ENCODE measurements at places on chromosomes 2 and 18.

DNA sequence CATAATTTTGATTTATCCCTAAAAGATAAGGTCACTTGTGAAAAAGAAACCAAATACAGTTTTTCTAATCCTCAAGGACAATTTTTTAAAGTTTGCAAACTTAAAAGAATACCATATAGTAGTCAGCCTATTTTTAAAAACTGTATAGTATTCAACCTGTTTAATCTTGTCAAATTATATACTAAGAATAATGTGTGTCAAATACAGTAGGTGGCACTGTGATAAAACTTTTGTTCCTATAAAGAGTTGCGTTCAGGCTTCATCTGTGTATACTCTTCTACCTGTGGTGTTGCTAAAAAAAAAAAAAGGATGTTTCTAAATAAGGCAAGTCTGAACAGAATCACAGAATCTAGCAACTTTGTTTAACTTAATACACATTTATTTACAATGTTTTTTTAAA lies 68.6 kb downstream of the CCDC138 start:
- no peak for DNase-seq

- no peak for DNase-seq
Measured at GRCh38 chr2:13745330-13745729, 887.2 kb upstream of the LRATD1 start.

DNA sequence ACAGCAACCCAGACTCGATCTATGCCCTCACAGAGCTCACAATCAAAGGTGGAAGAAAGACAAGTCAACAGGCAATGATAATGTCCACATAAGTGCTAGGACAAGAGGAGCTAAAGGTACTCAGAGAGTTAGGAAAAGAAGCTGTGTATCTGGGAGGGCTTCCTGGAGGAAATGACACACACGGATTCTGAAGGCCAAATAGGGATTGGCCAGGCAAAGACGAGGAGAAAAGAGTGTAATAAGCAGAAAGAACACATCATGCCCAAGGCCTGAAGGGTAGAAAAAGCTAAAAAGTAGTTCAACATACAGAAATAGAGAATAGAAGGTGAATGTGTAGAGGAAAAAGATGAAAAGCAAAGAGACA lies 36.1 kb downstream of the VIT start:
- no peak for DNase-seq

- DNase-seq: no peak
Measured at GRCh38 chr18:52569492-52569891, 229.5 kb downstream of the DCC start.

GRCh38 chr2:233837694-233838229 lies 16.6 kb downstream of the HJURP start:
- DNase-seq: no peak

DNA sequence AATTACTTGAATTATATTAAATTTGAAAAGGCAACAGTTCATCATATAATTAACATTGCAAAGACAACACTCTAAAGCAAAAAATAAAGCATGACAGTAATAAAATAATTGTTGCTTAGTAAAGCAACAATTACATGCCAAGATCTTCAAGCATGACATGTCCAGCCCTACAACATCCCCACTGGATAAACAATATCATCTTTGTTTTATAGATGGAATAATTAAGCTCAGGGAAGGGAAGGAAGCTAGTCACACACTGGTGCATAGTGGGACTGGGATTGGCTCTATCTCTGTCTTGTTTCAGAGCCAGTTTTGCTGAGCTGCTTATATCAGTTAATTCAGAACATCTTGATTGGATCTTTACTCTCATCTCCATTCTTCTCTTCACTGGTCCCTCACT lies 49.9 kb upstream of the PARD3B start:
- DNase-seq: no peak

DNA sequence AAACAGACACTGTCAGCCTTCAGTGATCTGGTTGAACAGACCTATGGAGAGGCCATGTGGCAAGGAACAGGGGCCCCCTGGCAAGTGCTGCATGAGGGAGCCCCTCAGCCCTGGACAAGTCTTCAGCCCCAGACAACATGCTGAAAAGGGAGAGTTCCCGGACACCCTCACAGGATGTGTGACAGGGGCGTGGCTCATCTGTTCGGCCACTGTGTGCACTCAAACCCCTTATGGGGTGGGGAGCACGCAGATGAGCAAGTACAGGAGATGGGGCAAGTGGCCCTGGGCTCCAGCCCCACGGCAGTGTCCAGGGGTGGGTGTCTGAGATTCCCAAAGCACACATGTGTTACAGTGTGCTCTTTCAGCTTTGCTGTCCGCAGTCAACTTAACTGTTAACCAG lies 35.4 kb upstream of the MPPE1 start:
- DNase-seq: no peak

DNA sequence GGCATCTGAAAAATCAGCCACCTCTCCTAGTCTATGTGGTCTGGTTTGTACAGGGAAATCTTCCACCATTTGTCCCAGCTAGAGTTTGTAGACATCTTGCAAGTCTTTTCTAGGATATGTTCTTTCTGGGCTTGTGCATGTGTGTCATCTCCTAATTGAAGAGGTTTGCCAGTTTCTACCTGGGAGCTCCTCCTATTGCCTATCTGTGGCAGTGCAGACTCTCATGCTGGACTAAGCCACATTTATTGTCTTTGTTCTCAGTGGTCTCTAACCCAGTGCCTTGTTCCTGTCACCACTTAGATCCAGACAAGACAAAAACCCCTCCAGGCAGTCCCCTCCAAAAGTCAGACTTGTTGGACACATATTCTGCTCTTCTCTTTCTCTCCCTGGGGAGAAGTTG lies 72.0 kb upstream of the MRPS9 start:
- DNase-seq: no peak

DNA sequence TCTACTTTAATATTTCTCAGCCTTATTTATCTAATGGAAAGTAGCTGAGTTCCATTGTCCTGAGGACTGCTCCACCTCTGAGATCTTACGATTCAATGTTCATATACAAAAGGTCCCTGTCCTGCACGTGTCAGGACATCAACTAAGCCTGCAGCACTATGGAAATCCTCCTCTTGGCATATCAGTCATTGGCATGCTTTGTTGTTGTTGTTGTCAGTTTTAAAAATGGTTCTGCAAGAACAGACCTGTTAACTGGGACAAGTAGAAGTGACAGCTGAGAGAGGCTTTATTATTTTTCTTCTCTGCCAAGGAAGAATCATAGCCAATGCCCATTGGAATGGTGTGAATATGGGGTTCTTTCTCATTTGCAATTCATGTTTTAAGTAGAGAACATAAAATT lies 450.1 kb upstream of the PKDCC start:
- DNase-seq: no peak

GRCh38 chr2:70888366-70888922 lies 47.3 kb upstream of the ATP6V1B1 start:
- DNase-seq: no peak

DNA sequence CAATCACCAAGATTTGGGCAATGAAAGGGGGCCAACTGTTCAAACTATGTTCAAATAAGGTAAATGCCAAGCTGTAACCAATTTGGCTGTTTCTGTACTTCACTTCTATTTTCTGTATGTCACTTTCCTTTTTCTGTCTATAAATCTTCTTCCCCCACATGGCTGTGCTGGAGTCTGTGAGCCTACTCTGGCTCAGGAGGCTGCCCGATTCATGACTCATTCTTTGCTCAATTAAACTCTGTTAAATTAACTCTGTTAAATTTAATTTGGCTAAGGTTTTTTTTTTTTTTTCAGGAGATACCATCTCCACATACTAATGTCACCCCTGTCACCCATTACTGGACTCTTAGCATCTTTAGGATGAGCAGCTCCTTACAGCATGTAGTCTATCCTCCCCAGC lies 178.8 kb upstream of the TWIST2 start:
- no peak for DNase-seq

DNA sequence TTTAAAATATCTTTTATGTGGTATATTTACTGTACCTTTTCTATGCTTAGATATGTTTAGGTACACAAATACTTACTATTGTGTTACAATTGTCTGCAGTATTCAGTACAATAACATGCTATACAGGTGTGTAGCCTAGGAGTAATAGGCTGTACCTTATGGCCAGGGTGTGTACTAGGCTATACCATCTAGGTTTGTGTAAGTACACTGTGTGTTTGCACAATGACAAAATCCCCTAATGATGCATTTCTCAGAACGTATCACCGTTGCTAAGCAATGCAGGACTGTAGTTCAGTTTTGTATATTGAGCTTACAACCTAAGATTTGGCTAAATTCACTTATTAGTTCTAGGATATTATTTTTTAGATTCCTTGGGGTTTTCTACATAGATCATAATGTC lies 332.3 kb upstream of the HS6ST1 start:
- DNase-seq: no peak

- no peak for DNase-seq
Measured at GRCh38 chr18:47566809-47567208, 315.3 kb upstream of the SKOR2 start.

- DNase-seq: no peak
Measured at GRCh38 chr2:239531456-239532241, 130.8 kb upstream of the HDAC4 start.

- no peak for DNase-seq
Measured at GRCh38 chr2:72138011-72138881, 9.4 kb downstream of the CYP26B1 start.

Data from activated CD4-positive, alpha-beta T cell treated with anti-CD3 and anti-CD28 coated beads for 4 hours (primary cell).